ENCODE measurements at places on chromosomes 6 and 20.
A peak's percentile ranks its signal among the peaks of the same experiment; 100 is the strongest.

- no peak for DNase-seq
These were observed 296.3 kb upstream of the JAG1 start for GRCh38 chr20:10970109-10970508.

DNA sequence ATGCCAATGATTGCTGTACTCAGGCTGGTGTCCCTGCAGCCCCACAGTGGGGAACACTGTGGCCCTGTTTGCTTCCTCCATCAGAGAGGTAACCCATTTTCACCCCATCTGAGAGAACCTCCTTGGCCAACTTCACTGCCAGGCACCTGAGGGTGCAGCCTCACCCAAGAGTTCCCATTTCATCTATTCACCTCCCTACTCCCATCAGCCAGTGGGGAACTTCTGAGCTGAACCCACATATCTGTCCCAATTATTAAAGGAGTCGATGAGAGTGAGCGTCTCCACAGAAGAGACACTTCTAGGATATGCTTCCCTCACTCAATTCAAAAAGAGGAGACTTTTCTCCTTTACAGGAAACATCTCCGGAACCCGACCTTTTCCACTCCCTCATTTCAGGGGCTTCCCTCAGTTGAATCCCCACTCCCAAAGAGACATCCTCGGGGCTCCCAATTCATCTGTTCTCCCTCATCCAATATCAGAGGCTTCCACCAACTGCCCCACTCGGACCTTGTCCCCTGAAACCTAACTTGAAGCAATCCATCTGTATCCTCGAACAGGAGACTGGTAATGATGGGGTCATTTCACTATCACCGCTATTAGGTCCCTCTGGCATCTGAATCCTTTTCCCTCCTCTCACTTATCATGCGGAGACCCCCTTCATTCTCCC is 988 bp downstream of the UBE2V1 start:
- no peak for DNase-seq

DNA sequence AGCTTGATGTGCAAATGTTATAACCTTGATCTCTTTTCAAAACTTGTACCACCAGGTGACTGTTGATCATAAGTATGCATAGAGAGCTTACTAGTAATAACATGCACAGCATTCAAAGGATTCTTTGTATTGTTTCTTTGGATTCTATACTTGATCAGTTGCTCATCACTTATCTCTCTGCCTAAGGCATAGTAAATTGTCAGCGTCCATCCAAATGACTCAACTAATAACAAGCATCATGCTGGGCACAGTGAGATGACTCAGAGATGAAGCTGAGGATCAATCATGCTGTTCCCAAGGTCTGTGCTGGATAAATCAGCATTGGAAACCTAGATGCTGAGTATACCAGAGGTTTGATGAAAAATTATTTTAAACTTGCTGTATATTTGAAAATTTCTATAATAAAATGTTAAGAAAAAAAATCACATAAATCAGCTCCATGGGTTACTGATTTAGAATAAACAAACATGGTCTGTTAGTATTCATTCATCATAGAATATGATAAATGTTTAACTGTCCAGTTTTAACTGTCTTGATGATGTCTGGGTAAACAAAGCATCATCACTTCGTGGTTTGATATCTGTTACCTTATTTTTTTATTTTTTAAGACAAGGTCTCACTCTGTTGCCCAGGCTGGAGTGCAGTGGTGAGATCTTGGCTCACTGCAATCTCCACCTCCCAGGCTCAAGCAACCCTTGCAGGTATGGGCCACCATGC is 45.6 kb upstream of the SGK1 start:
- DNase-seq: no peak

GRCh38 chr6:110116258-110116657 is 63.2 kb downstream of the WASF1 start:
- DNase-seq: no peak

DNA sequence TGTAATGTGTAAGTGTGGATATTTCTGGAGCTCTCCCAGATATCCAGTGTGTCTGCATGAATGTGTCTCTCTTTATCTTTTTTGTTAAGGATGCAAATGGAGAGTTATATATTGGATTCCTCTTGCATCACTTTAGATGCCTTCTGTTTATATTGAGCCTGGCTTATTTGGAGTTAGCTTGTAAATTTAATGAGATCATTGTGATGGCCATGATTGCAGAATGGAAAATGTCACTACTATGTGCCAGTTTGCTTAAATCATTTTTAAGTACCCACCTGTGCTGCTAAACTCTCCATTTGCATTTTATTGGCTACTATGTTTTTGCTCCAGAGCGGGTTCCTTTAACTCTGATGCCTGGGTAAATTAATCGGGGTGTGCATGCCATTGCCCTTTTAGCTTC is 334.8 kb downstream of the UTRN start:
- no peak for DNase-seq

- no peak for DNase-seq
These were observed 145.5 kb upstream of the RNF24 start for GRCh38 chr20:4160761-4161305.

DNA sequence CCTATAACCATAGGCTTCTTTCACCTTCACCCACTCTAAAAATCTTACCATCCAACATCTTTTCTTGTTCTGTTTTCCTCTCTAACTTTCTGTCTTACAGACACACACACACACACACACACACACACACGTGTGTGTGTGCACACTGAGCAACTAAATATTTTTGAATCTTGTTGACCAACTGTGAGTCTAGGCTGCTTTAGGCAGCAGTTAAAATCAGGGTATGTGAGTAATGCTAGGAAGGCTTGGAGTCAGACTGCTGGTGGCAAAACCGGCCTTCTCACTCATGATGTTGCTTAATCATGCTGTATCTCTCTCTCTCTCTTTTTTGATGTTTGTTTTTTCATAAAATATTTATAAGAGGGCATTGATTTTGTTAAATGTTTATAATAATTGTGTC is 103.1 kb upstream of the TBX18 start:
- no peak for DNase-seq

- DNase-seq: no peak
These were observed 216.6 kb upstream of the HS3ST5 start for GRCh38 chr6:114559419-114559818.

DNA sequence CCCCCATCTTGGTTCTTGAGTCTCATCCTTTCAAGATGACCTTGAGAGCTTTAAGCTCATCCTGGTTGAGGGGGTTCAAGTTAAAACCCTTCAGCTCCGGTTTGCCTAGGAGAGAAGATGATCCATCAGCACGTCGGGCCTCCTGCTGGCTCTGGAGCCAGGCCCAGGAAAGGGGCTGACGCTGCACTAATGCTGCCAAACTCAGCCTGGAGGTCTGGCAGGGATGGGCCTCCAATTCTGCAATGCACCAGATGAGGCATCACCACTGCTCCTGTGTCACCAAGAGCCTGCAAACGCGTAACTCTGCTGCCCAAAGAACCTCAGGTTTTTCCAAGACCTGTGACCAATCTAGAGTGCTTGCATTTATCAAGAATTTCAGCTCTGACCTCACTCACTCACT is 6.1 kb downstream of the PDRG1 start:
- no peak for DNase-seq

DNA sequence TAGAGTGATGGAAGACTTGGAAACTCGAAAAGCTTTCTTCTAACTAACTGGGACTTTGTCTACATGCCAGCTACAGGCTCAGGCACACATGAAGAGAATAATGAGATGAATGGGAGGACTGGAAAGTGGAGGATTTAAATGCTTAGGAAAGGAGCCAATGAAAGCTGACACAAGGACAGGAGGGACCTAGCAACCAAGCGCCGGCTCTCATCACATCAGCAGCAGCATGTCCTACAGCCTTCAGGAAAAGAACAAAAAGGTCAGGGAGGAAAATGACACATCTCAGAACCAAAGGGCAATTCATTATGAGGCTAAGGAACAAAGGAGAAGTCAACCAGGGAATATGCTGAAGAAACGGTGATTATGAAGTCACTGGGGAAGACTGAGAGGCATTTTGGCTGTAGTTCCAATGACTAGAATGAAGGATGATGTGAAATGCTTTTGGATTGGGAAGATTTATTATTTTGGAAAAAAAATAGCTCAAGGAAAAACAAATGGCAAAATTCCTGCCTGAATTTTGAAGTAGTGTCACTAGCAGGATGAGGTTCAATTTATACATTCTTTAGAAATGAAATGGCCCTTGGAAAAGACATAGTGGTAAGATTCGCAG is 5.7 kb downstream of the BACH2 start:
- DNase-seq: no peak

DNA sequence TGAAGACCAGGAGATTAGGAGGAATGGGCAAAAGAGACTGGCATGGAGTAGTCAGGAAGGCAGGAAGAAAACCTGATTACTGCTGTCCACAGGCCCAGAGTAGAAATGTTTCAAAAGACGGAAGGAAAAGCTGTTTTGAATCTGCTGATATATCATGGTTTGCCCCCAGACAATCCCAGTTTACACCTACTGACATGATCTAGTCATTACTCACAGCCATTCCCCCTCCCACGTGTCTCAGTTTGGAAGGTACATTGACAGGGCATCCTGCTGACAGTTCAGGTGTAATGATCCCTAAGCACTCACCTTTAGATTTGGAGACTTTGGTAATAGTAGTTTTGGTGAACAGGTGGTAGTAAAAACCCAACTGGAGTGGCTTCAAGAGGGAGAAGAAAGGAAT is 9.8 kb upstream of the TXNDC5 start:
- DNase-seq: no peak

GRCh38 chr6:31157513-31158139 is at the start of gene CCHCR1:
TSS of gene CCHCR1 (minus strand) at chr6:31157802. CDS start at chr6:31157600, 202 bp downstream.
- no peak for DNase-seq

DNA sequence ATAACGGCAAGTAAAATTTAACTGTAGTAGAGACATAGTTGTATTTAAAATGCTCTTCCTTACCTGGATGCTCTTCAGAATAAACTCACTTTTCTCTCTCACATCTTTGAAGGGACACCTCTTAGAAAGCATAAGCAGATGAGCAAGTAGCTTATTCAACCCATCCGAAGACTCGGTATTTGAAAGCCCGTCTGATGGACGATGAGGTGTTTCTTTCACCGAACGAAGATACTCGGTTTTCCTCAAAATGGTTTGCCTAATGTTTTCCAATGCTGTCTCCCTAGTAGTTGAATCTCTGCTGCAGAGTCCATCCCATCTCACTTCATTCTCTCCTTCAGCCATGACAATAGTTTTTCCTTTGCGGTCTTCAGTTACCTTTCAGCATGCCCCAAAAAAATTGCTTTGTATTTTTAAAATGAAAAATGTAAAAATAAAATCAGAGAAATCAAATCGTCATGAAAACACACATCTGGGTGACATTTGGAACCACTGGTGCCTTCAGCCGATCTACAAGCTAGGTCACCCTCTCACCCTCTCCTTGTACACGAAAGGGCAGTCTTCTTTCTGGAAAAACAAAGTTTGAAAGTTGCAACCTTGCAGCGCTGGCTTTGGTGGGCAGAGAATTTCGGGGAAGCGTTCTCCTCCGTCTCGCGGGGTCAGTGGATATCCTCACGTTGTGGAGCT is 772 bp downstream of the SESN1 start:
- DNase-seq: no peak

GRCh38 chr6:137339929-137340559 is 120.9 kb upstream of the IFNGR1 start:
- no peak for DNase-seq

- no peak for DNase-seq
These were observed at the start of gene XKR7 for GRCh38 chr20:31967830-31968249. TSS of gene XKR7 (plus strand) at chr20:31968151. CDS start at chr20:31968176, 25 bp downstream.

GRCh38 chr6:105452376-105452775 is 49.5 kb upstream of the PREP start:
- no peak for DNase-seq

DNA sequence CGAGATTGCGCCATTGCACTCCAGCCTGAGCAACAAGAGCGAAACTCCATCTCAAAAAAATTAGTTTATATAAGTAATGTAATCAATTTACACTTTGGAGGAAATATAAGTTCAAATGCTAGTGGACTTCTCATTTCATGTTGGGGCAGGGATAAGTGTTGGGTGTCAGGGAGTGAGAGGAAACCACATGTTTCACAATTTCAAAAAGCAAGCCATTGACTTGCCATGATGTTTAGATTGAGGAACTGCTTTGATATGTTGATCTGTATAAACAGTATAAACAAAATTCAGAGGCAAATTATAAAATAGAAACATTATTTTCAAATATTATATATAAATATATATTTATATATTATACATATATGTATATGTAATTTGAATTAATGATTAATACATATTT is 42.7 kb downstream of the FILIP1 start:
- no peak for DNase-seq

DNA sequence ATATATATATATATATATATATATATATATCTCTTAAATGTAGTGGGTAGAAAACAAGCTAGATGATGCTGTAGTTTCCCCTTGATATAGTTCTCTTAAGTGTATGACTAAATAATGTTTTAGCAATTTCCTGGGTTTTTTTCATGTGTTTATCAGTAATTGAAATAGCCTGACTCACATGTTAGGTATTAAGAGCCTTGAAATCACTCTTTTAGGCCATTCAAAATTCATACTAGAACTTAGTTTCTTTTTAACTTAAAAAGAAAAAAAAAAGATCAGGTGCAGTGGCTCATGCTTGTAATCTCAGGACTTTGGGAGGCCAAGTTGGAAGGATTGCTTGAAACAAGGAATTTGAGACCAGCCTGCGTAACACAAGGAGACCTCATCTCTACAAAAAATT is 44.1 kb downstream of the NKX2-4 start:
- no peak for DNase-seq

- no peak for DNase-seq
These were observed 217.8 kb downstream of the ANKRD60 start for GRCh38 chr20:58010666-58011065.

DNA sequence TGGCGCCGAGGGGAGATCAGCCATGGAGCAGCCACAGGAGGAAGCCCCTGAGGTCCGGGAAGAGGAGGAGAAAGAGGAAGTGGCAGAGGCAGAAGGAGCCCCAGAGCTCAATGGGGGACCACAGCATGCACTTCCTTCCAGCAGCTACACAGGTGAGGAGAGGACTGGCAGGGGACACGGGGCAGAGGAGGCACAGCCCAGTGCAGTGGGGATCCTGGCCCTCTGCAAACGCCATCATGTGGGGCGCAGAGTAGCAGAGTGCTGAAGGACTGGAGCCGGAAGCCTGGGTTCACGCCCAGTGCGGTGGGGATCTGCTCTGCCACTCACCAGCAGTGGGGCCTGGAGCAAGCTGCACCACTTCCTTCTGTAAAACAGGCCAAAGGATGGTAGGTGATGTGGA is 41.1 kb upstream of the FANCE start:
- DNase-seq: no peak

DNA sequence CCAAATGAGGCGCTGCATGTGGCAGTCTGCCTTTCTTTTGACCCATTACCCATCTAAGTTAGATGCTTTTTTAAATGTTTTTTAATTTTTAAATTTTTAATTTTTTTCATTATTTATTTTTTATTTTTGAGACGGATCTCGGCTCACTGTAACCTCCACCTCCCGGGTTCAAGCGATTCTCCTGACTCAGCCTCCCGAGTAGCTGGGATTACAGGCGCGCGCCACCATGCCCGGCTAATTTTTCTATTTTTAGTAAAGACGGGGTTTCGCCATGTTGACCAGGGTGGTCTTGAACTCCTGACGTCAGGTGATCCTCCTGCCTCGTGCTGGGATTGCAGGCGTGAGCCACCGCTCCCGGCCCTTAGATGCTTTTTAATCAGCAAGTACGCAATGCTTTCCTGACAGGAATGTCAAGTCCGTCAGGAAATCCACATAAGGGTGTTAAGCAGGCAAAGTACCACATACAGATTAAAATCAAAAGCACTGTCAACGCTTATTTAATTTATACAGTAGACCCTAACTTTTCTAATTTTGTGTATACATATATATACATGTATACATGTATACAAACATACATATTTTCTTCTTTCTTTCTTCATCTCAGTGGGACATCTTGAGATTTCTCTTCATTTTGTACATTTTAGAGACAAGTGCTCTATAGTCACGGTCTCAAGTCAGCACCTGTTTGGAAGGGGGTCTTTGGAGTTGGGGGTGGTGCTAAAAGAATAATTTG is 995 bp upstream of the GSTA4 start:
- no peak for DNase-seq

- peak; percentile 52 for DNase-seq
These were observed at the start of gene HLA-DMA for GRCh38 chr6:32952817-32953739. TSS of gene HLA-DMA (minus strand) at chr6:32953097. CDS start at chr6:32953036, 61 bp downstream.
